ENCODE measurements at places on chromosomes 7 and 10. TPM values are rescaled to one million over a fixed set of nuclear protein-coding genes. Genes with fewer than 3 reads are reported as not detected.
A peak's percentile ranks its signal among the peaks of the same experiment; 100 is the strongest.

The TCAF2 gene
- total RNA-seq = 1.6 TPM

The TMEM139 gene
- total RNA-seq = not detected

- peak; percentile 87 for DNase-seq
Observed at GRCh38 chr7:28020302-28020940, 160.2 kb downstream of the JAZF1 start.

DNA sequence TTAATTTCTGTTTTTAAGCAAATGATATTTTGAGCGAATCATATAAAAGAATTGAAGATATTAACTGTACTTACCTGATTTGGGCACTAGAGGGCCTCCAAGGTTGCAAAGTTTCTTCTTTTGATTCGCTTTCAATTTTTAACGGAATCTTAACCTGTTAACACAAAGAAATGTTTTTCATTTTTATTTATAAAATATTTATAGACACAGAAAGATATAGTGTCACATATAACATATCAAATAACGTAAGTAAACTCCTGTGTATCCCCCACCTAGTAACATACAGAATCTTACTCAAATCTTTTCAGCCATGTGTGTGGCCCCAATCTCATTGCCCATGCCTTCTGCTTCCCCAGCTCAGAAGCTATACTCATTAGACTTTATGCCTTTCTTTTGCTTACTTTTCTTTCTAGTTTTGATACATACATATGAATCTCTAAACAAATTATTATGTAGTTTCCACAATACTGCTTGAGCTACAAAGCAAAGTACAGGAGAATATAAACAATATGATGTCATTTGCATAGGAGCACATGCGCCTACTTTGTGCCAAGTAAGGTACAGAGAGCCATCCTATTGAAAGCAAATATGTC, 49.5 kb upstream of the ZPBP start:
- DNase-seq = peak; percentile 60

Data from fibroblast of the aortic adventitia (primary cell).